ENCODE measurements at places on chromosomes 3 and 15.

DNA sequence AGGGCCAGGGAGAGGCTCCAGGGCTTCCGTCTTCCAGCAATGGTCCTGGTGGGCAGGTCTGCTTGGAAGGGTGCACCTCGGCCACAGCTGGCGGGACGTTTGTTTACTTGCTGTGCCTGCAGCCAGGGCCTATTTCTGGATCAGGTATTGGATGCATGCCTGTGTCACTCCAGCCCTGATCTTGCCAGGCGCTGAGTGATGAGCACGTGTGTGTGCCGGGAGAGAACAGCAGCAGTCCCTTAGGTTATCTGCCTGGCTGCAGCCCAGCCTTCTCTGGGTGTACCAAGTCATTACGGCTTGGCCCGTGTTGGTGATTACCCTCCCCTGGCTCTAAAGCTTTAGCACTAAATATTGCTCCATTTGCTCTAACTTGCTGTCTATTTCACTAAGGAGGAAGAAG, 14.9 kb downstream of the CCDC32 start:
- DNase-seq, result no peak

GRCh38 chr15:42045211-42045615, 24.4 kb upstream of the PLA2G4E start:
- no peak for DNase-seq

DNA sequence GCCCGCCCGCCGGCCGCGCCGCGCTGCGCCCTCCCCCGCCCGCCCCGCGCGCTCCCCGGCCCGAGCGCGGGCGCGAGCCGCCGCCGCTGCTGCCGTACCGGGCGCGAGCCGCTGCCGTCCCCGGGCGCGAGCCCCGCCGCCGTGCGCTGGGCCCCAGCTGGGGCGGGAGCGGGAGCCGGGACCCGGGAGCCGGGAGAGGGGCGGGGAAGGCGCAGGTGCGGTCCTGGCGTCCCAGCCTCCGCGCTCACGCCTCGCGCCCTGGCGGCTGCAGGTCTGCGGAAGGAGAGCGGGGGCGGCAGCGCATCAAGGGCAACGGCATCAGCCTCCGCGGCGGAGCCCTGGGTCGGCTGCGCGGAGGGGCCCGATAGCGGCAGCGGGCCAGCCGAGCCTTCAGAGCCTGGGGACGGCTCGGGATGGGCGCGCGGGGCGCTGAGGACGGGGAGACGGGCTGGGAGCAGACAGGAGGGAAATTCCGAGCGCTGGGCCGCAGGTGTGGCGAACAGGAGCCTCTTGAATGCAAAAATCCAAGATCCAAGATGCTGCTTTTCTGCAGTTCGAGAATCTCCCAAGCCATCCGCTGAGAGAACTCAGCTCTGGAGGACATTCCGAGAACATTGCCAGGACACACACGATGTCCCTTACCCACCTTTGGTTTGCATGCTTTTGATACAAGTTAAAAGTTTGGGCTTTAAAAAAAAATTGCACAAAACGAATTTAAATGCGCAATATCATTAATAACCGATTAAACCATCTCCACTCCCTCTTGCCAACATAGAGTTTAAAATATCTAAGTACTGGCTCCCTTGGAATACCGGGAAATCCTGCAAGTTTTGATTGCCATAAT, 251.1 kb downstream of the TJP1 start:
- DNase-seq, result no peak

DNA sequence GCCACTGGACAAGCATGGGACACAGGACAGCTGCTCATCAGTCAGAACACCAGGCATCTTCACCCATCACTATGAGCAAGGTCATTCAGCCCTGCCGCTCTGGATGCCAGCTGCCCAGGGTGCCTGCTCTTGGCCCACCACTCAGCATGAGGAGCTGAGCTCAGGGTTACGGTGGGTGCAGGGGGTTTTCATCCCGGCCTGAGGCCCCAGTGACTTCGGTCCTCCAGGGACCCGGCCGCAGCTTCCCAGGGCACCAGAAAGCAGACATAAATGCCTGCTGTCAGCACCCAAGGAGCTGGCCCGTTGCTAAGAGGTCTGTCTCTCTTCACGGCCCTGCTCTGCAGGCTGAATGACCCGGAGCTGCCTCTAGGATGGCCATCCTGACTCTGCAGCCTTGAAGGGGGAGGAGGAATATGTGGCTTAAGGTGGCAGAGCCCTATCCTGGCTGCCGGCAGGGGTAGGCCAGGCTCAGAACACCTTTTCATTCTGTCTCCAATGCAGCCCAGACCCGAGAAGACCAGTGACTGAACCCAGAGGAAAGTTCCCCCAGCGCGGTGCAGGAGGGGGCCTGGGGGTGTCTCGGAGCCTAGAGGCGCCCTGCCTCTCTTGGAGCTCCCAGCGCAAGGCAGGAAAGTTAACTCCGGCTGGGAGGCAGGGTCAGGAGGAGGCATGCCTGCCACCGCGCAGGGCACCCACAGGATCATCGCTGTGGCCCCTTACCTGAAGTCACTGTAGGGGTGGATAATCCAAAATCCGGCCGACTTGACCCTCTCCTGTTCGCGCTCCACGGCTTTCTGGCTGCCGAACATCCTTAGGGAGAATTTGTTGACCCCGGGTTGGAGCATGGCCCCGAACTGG, 1.8 kb downstream of the HCN4 start:
- DNase-seq, result no peak

GRCh38 chr15:76155731-76156130, 95.9 kb downstream of the TMEM266 start:
- DNase-seq, result no peak
